ENCODE measurements at places on chromosomes 2 and 18. TPM values are rescaled to one million over a fixed set of nuclear protein-coding genes. Genes with fewer than 3 reads are reported as not detected.

The SLC4A3 gene
- 6.7 TPM for total RNA-seq

The TWIST2 gene
- total RNA-seq: 73.9 TPM

The DSG4 gene
- not detected for total RNA-seq

The MBOAT2 gene
- 5.5 TPM for total RNA-seq

The GCG gene
- total RNA-seq: not detected

The NOTO gene
- total RNA-seq: not detected

The GPR35 gene
- total RNA-seq: 1.9 TPM

The MAPRE2 gene
- 23.6 TPM for total RNA-seq

The RAPH1 gene
- 79.6 TPM for total RNA-seq

The L3MBTL4 gene
- total RNA-seq: 7.5 TPM

The SGPP2 gene
- total RNA-seq: not detected

The IMPA2 gene
- 31.8 TPM for total RNA-seq

The CENPA gene
- total RNA-seq: 0.32 TPM

The GRHL1 gene
- total RNA-seq: 18.0 TPM

- no peak for DNase-seq
Observed at GRCh38 chr2:163375070-163375469, 360.7 kb downstream of the FIGN start.

DNA sequence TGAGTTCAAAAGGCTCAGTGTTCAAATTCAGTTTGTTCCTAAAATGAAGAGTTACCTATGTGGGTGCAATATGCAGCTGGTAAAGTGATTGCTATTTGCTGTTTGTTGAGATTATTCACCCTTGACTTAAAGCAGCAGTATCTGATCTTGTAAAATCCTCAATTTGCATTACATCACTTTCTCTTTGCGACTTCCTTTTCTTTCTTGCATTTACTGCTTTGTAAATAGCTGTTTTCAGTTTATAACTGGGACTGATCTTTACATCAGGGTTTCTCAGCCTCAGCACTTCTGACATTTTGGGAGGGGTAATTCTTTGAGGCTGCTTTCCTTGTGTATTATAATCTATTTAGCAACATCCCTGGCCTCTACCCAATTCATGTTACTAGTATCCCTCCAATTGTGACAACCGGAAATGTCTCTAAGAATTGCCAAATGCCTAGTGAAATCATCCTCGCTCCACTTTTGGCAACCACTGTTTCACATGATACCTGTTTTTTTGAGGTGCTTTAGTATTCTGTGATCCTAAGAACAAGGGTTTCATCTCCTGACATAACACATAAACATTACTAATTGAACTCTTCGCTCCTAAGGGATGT, 12.1 kb upstream of the ERCC3 start:
- no peak for DNase-seq

DNA sequence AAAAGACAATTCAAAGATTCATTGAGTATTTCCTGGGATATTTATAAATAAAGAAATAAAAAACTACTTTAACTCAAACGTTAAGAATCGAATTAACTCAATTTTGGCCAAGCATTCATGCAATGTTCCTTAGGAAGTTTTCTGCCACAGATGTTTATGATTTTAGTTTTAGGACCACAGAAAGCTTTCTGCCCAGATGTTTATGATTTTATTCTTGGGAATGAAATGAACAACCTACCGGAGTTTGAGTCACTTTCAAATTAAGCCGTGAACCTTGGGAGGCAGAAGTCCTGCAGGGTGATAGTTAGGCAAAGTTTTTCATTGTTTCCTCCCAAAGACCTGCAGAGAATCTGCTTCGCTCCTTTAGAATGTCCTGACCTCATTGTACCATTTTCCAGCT, 34.7 kb upstream of the MBP start:
- DNase-seq: no peak

GRCh38 chr2:149112713-149113112, 74.2 kb downstream of the LYPD6B start:
- DNase-seq: no peak

DNA sequence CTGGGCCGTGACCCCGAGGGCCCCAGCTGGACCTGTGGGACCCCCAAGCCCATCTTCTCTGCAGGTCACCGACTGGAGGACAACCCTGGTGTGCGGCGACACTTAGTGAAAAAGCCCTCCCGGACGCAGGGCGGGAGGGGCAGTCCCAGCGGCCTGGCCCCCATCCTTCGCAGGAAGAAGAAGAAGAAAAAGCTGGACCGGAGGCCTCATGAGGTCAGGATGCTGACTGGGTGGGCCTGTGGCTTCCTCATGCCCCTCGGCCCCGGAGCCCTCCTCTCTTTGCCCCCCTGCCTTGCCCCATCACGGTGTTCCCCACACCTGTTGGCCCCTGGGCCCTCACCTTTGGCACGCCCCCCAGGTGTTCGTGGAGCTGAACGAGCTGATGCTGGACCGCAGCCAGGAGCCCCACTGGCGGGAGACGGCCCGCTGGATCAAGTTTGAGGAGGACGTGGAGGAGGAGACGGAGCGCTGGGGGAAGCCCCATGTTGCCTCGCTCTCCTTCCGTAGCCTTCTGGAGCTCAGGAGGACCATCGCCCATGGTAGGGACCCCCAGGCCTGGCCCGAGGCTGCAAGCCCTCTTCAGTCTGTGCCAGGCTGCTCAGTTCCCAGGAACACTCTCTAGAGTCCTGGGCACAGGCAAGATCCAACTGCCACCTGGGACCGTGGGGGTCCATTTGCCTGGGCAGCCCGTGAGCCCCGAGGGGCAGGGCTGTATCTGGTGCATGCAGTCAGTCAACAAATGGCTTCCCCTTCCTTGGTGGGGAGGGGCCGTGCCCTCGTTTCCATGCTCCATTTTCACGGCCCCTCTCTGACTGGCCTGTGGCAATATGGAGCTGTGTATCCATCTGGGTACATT, 4.7 kb downstream of the SLC4A3 start:
- DNase-seq: peak; percentile 84

DNA sequence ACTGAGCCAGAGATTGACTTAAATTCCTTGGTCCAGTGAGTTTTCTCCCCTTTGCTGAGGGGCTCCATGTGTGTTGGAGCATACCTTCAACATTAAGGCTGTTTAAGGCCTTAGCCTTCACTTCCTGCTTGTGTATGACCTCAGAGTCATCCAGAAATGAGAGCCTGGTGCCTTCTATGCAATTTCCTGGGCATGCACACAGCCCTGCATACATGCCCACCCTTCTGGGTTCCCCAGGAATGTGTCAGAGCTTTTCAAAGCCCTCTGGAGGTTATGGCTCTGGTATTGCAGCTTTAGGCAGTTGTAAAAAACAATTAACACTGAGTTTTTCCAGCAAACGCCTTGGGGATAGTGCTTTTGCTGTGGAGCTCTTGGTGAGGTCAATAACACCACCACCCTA, 16.7 kb downstream of the IL1R1 start:
- no peak for DNase-seq

DNA sequence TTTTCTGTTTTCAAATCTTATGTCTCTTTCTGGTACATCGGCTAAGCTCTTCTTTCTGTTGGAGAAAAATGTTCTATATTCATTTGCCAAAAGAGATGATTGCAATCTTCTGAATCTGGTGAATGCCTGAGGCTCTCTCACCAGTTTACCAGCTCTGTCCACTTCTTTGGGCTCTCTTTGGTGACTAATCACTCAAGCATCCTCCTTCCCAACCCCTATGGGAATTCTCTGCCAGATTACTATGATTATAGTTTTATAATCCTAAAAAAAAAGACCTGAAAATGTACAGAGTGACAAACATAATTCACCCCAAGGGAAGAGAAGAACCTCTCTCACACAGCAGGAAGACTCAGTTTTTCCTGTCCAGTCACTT, 187.3 kb downstream of the CAMKMT start:
- no peak for DNase-seq

DNA sequence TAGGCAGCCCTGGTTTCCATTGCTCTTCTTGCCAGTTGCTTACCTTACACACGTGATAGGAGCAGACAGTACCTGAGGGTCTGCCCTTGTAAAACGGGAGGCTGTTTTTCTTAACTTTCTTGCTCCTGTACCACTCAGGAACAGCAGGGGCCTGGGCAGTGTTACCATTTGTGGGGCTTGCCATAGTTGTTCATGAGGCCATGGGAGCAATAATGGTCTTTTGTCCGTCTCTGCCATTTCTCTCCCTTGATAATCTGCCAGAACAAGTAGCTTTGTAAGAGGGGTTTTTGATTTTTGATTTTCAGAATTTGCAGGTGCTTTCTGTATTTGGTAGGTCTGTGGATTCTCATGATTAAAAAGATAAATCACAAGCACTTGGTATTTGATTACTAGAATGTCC, 259.0 kb downstream of the PHLPP1 start:
- DNase-seq: no peak

- no peak for DNase-seq
Observed at GRCh38 chr18:3059272-3059671, 46.3 kb upstream of the LPIN2 start.

GRCh38 chr2:147607379-147607778, 237.4 kb upstream of the ACVR2A start:
- DNase-seq: no peak

- DNase-seq: no peak
Observed at GRCh38 chr18:74139888-74140287, 7.7 kb downstream of the FBXO15 start.

GRCh38 chr18:48320639-48320945, 88.6 kb downstream of the ZBTB7C start:
- DNase-seq: no peak

GRCh38 chr18:75784390-75784789, 356.9 kb upstream of the SMIM21 start:
- no peak for DNase-seq

DNA sequence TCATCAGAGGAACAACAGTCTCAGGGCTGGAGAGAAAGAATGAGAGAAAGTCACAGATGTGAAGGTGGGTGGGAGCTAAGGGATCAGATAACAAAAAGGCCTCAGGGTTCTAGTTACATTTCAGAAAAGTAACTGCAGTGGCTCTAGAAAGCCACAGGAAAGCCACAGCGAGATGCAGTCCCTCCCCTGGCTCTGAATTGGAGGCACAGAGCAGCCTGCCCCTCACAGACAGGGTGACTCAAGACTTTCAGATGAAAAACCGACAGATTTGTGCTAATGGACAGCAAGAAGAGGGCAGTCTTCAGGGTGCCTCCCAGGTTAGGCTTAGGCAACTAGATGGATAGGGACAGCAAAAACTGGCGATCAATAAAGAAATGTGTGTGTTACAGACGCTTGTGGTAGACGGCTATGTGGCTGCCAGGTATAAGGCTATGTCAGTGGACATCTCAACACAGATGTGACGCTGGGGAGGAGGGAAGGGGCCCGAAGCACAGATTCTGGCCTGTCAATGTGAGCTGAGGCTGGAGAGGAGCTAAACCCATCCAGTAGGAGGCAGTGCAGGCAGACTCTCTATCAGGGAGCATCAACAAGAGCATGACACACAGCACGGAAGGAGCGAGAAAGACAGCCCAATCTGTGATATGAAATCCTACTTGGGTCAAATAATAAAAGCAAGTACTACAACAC, 26.2 kb downstream of the UNC50 start:
- no peak for DNase-seq

DNA sequence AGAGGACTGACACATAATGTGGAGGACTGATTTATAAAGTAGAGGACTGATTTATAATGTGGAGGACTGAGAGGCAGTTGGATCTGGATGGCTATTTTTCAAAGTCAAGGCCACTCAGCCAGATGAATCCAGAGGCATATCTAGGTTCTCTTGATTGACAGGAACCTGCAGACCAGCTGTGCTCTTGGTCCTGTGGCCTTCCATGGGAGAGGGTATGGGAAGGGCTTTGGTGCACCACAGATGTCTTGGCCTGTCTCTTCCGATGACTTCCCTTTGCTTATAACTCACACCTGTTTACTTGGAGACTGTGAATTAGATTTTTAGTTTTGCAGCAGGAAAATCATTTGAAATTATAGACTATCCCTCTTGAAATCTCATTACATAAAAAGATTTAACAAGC, 32.3 kb downstream of the AGAP1 start:
- DNase-seq: no peak

- DNase-seq: no peak
Observed at GRCh38 chr2:17355608-17356329, 162.5 kb downstream of the RAD51AP2 start.

DNA sequence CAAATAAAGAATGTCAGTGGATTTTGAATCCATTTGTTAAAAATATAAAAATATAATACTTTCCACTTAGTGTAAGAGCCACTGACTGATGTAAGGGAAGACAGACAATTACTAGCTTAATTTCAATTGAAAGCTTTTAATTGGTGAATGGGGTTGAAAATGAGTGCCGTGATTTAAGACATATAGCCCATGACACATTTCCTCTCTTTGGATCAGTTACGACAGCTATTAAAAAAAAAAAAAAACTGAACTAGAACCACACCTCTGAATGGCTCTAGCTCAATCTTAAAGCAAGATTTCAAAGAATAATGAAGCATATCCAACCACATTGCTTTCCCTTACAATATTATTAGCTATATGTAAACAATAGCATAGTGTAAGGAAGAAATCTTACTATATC, 44.0 kb downstream of the CIB4 start:
- DNase-seq: no peak

GRCh38 chr2:152347076-152347475, 12.1 kb downstream of the FMNL2 start:
- no peak for DNase-seq

DNA sequence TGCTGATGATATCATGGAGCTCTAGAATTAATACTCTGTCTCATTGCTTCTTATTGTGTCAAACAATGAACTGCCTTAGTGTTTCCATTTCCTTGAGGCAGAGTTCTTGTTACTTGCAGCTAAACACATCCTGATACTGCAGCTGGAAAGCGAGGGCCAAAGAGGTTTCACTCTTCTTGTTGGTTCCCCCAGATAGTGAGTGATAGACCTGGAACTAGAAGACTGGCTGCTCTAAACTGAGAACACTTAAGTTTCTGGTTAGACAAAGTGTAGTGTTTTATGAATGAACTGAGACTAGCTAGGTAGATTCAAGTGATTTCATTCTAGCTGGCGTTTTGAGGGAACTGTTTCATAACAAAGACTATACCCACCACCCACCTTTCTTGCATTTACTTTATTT, 321.7 kb downstream of the TXNL1 start:
- no peak for DNase-seq

- DNase-seq: no peak
Observed at GRCh38 chr2:100784681-100785080, 35.3 kb upstream of the NPAS2 start.

GRCh38 chr2:175399326-175399725, 217.8 kb upstream of the ATP5MC3 start:
- no peak for DNase-seq

Measured in mesenteric fat pad (tissue), 1 donor.